Stimulated activated CD4-positive, alpha-beta T cell treated with anti-CD3 and anti-CD28 coated beads, Interleukin-12 subunit alpha, Interleukin-12 subunit beta, amount 100 ng/mL, for 4 hours (primary cell): ENCODE measurements at places on chromosomes 7 and 10.
A peak's percentile ranks its signal among the peaks of the same experiment; 100 is the strongest.

DNA sequence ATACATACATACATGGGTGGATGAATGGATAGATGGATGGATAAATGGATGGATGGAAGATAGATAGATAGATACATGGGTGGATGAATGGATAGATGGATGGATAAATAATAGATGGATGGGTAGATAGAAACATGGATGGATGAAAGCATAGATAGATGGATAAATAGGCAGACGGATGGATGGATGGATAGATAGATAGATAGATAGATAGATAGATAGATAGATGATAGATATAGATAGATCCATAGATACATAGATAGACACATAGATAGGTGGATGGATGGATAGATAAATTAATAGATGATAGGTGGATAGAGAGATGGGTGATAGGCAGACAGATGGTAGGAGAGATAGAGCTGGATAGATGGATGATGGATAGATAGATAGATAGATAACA, 68.5 kb downstream of the FAM204A start:
- DNase-seq, result no peak

GRCh38 chr10:110212119-110213006, 5.0 kb downstream of the MXI1 start:
- no peak for DNase-seq

DNA sequence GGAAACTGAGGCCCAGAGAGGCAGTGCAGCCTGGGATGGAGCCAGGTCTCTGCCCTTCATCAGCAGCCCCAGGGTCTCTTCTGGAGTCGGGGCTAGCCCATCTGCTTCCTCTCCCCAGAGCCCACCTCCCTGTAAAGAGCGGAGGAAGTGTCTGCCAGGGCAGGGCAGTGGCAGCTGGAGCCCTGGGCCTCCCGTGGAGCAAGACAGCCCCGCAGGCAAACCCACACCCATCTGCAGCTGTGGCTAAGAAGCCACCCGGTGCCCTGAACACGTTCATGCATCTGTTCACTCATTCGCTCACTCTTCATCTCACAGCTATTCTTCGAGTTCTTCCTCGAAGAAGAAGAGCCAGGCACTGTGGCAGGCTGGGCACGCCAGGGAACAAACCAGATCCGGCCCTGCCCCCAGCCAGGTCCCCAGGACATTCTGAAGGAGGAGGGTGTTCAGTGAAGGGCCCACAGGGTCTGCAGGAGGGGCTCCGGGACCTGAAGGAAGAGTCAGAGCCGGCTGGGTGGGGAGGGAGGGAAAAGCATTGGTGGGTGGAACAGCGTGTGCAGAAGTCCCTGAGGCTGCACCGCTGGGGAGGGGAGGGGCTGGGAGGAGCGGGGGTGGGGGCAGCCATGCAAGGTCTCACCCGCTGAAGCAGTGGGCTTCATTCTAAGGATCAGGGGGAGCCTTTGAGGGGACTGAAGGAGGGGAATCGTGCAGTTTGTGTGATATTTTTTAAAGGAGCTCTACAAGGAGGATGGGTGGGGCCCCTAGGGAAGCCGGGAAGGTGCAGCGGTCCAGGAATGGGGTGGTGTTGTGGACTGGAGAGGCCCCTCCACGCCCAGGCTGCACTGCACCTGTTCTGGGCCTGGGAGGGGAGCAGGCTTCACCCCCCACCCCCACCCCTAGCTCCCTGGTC, 99.1 kb downstream of the UNCX start:
- no peak for DNase-seq

- no peak for DNase-seq
These were observed 15.0 kb downstream of the ELN start for GRCh38 chr7:74042746-74043522.

- no peak for DNase-seq
These were observed 15.6 kb downstream of the FOXL3 start for GRCh38 chr7:305410-306151.

GRCh38 chr7:156166692-156167416, 354.6 kb upstream of the SHH start:
- DNase-seq, result no peak

- no peak for DNase-seq
These were observed 512.6 kb downstream of the PHTF2 start for GRCh38 chr7:78311181-78311580.

GRCh38 chr10:78656417-78657162, 412.2 kb upstream of the ZMIZ1 start:
- no peak for DNase-seq

GRCh38 chr7:77631820-77632219, 64.4 kb upstream of the RSBN1L start:
- DNase-seq, result no peak

- DNase-seq, result no peak
These were observed 116.7 kb downstream of the SGMS1 start for GRCh38 chr10:50506861-50507573.

DNA sequence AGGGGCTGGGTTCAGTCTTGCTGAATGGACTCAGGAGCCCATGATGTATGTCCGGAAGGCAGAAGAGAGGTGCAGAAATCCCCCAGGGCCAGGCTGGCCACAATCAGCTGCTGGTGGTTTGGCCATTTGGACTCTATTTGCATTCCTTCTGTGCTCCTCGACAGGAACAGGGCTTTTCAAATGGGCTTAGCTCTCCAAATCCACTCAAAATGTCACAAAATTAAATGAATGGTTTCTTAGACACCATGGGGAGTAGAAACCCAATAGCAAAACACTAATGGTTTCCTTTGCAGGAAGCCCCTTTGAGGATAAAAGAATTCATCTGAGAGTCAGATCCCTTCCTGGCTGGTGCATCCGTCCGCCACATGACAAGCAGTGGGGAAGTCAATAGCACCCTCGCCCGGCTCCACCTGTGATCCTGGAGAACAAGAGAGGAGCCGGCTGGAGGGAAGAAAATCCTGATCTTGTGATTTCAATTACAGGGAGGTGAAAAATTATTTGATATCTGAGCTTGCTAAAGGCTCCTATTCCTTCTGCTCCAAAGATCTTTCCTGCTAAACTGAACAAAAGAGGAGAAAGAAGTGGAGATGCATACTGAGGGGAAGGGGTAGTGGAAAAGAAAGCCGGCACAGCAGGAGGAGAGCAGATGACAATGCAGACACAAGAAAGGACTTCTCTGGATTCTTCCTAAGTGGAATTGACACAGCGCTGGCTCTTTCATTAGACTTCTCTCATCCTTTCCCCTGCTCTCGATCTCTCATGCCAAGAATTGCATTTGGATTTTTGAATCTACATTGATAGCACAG, 190.7 kb downstream of the C7orf25 start:
- no peak for DNase-seq

DNA sequence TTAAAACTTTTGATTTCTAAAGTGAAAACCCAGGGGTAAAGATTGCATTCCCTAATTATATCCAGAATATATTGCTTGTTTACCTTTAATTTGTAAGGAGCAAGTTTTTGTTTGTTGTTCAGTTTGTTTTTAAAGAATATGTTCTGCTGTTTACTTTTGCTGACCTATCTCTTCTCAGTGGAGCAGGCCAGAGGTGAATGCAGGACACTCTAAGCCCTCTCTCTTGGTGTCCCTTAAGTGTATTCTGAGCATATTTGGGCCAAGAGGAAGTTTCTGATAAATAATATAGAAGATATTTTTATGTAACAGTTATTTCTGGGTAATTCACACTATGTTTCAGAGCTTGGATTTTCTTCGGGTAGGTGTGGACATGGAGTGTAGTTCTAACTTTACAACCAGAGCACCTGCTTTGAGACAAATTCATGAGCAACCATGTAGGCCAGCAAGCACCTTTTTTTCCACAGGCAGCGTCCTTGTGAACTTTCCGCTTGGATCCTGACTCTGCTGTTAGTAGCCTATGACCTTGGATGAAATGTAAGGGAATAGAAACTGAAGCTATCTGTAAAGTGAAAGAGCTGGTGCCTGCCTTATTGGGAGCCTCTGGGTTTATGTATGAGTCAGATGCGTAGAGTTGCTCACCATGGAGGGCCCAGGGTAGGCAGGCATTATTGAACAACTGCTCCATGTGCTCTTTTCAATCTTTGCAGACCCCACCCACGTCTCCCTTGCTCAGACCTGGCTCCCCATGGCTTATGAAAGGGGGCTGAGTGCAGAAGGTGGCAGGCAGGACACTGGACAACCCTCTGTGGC, 16.1 kb downstream of the OGDH start:
- peak; percentile 30 for DNase-seq

DNA sequence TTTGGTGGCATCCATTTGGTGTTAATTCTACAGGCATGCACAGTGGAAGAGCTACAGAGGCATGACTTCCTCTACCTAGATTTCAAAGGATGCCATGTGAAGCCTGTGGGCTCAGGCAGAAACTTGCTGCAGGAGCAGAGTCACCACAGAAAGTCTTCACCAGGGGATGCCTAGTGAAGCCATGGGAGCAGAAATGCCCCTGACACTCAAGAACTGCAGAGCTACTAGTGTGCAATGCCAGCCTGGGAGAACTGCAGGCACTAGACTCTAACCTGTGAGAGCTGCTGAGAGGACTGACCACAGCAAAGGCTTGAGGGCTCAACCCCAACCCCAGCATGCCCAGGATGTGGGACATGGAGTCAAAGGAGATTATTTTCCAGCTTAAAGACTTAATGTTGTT, 3.9 kb downstream of the OR9A2 start:
- no peak for DNase-seq

DNA sequence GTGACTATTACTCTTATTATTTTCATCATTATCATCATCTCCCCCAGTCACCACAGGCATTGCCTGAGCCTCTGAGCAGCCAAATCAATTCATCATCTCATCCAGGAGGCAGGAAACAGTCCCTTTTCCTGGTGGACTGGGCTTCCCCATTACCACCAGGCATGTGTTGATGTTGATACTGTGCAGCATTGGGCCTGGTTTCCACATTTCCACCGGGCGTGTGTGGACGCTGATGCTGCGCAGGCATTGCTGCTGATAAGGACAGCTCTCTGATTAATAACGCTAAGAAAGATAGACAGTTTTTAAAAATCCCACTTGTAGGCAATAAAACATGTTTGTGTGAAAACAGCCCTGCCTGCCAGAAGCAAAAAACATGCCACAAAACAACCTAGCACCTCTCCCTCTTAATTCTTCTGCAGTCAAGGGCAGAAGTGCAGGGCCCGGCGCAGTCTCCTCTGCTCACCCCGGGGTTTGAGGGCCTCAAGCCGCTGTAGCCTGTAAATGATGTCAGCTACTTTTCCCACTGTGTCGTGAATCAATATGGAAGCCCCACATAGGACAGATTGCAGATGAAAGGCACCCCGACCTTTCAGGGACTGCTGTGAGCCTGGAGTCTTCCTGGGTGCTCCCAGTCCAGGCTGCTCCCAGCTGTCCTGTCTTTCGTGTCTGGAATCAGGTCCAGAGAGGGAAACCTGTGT, 216.0 kb downstream of the WDR37 start:
- no peak for DNase-seq

GRCh38 chr10:61904733-61905725, 3.5 kb downstream of the ARID5B start:
- DNase-seq, result peak; percentile 37

GRCh38 chr10:86988520-86988919, 20.2 kb downstream of the ADIRF start:
- no peak for DNase-seq

DNA sequence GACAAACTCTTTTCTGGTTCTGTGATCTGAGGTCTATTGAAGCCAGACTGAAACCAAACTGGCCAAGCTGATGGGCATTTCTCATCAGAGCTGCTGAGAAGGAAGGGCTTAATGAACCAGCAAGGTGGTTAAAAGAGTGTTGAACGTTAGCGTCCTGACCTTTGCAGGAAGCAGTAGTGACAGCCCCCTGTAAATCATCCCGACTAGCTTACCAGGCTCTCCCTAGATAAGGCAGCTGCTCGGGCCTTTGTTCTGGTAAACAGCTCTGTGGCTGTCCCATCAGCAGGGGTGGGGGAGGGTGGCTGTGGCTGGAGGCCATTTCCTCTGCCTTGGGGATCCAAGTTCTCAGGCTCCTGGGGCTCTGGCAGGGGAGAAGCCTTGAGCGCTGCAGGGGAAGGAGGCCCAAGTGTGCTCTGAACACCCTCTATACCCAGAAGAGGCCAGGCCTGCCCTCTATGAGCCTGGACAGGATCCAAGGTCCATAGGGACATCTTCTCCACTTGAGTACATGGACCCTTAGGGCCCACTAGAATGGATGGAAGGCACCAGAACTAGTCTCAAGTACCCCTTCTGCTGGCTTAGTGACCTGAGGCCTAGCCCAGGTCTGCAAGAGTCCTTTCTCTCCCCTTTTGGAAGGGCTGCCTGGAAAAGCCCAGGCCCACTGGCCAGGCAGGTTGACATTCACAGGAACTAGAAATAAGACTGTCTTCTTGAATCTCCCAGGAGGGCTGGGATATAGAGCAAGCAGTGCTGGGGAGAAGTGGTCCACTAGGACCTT, 134.6 kb downstream of the ARHGAP22 start:
- DNase-seq, result no peak

DNA sequence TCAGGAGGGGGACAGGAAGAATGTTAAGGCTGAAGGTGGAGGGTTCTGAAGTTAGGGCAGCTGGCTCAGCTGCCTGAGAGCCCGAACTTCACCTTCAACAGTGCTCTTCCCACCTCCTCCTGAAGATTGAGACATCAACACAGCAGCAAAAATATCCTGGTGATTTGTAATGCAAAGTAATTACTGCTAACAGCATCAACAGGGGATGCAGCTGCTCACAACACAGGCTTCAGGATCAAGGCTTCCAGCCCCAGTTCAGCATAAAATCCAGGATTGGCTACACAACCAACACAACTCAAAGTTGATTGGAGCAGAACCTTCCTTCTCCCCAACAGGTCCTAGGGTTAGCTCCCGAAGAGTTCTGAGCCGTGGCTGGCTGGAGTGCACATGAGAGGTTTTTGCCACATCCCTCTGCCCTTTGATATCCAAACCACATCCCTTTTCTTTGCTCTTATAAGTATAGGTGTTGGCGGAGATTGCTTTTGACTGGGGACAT, 242.4 kb downstream of the KIAA1217 start:
- no peak for DNase-seq

DNA sequence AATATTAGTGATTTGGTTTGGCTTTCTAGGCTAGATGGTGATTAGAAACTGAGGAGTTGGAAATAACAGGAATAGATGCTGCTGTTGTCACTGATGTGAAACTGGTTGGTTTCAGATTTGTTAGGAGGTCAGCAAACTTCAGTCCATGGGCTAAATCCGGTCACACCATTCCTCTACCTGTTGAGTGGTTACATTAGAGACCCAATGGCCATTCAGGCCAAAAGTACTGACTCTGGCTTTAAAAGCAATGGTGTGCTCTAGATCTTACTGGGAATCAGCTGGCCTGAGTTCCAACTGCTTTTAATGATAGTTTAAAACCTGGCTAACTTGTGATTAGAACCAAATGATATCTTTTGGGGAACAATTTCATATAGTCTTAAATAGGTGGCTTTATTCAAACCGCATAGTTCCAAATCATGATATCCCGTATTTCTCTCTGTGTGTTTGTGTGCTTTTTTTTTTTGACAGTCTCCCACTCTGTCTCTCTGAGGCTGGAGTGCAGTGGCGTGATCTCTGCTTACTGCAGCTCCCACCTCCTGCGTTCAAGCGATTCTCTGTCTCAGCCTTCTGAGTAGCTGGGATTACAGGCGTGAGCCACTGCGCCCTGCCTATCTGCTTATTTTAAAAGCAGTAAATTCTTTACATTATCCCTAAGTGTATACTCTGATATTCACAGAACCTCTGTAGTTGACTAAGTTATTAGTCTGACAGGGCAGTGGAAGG, 7.8 kb upstream of the PBLD start:
- DNase-seq, result no peak

GRCh38 chr7:28955718-28956607, 2.2 kb downstream of the TRIL start:
- DNase-seq, result no peak
